NCI-H460 (cell line): ENCODE measurements at places on chromosomes 5 and 9. TPM values are rescaled to one million over a fixed set of nuclear protein-coding genes. Genes with fewer than 3 reads are reported as not detected.

ADGRD2 gene
- total RNA-seq, result not detected in 2 replicates

DNA sequence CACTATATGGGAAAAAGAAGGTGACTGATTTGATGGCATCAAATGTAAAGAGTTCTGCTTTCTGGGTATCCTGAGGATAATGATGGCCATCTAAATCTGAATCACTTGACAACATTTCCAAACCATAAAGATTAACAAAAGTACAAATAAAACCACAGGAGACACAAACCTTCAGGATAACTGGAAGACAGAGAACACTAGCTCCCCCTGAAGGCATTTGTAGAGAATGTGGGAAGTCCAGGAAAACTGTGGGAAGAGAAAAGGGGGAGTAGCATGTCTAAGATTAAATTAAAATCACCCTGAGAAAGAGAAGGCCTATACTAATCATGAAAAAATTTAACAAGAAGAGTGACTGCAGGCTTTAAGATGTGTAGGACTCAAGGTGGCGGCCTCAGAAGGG, 116.2 kb downstream of the PRELID2 start:
- DNase-seq, result peak; percentile 34

DNA sequence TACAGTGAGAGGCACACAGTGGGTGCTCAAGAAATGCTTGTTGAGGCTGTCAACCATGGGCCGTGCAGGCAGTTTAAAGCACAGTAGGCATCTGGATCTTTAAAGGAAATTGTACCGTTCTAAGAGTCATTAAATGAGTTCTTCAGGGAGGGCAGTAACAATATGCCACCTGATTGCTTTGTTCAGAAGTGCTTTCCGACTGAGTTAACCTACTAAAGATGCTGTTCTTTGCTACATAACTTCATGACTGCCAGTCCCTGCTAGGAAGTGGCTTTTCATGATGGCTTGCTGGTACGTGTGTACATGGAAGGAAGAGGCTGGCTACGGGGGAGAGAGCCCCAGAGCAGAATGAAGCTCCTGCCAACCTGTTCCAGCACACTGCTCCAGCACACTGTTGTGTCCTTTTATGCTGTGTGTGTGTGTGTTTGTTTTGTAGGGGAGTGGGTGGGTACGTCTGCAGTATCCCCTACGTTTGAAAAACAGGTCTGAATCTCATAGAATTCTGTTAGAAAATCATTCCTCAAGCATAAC, 41.9 kb upstream of the PPP2R2B start:
- no peak for DNase-seq

DNA sequence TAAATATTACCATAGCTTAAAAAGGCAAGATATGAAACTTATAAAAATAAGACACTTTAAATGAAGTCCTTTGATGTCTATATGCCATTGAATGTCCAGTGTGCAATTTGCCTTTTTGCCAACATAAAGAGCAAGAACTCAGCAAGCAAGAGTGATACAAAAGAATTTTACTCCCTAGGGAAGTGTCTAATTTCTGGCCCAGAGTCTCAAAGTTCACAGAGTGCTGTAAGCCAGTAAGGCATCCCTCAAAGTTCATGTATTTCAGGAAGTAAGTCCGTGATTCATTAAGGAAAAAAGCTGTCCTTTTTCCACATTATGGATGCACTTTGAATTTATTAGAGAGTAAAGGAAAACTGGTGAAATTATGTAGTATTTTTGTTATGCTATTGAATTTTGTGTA, 185.2 kb downstream of the CCDC171 start:
- DNase-seq, result peak; percentile 25

- DNase-seq, result no peak
These were observed 33.1 kb downstream of the FANCC start for GRCh38 chr9:95284162-95285080.

- no peak for DNase-seq
These were observed 14.2 kb upstream of the ZNF883 start for GRCh38 chr9:113026200-113026599.

DNA sequence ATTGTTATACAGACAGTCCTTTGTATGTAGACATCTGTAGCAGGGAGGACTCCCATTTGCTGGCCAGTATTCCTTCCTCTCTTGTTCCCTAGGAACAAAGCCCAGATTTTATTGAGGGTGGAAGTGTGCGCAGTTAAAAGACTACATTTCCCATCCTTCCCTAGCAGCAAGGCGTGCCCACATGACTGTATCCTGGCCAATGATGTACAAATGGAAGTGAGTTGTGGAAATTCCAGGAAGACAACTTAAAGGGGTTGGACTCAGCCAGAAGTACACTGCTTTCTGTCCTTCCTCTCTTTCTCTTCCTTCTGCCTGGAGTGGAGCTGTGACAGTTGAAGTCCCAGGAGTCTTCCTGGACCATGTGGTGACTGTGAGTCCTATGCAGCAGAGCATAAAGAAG, 89.0 kb downstream of the HRH2 start:
- DNase-seq, result no peak
